ENCODE measurements at places on chromosomes 12 and 14.

GRCh38 chr14:33742166-33742565 is 208.7 kb downstream of the EGLN3 start:
- no peak for DNase-seq

DNA sequence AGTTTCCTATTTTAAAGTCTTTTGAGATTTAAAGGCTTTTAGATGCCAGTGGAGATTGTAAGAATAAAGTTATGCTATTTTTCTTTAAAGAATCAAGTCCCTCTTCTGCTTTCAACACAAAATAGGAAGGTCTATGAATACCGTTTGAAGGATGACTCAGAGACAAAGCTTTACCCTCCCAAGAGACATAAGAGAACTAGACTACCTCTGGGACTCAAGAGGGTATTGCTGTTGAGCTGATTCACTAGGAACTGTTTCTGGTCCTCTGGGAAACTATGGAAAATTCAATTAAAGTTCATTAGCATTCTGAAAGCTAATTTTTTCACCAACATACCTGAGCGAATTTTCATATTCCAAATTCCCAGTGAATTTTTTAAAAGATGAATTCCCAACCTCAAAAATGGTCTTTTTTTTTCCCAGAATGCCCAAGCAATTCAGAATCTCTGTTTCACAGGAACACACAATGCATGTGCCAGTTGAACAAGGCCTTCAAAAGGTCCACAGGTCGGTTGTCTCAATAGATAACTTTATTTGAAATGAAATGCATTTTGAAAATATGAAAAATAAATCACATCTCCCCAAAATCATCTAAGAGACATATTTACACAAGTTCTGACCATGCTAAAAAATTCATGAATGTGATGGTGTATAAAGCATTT is 6.5 kb downstream of the PHLDA1 start:
- no peak for DNase-seq

DNA sequence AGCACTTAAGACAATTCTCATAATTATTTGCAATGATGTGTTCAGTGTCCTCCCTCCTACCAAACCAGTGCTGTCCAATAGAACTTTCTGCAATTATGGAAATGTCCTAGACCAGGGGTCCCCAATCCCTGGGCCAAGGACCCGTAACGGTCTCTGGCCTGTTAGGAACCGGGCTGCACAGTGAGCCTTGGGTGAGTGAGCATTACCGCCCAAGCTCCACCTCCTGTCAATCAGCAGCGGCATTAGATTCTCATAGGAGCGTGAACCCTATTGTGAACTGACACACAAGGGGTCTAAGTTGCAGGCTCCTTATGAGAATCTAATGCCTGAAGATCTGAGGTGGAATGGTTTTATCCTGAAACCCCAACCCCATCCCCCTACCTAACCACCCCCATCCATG is 3.9 kb downstream of the SVOP start:
- no peak for DNase-seq

- DNase-seq: no peak
Measured at GRCh38 chr14:32559590-32559989, 230.5 kb downstream of the AKAP6 start.

GRCh38 chr12:80702889-80703805 is 4.3 kb upstream of the MYF6 start:
- no peak for DNase-seq

DNA sequence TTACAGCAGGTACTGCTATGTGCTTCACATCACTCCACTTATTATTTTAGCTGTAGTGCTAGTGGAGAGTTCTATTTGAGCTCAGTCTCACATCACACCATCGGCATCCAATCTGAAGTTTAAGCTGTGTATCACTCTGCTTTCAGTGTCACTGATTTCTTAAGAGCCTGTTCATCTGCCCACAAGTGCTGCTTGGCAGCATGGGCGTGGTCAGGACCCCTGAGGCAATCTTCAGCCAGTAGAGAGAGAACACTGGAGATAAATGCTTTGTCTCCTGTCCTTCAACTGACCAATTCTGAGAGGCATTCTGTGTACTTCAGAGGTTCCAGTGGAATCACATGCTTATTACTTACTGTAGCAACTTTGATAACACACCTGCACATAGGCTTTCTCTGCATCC is 728.8 kb downstream of the RPS29 start:
- DNase-seq: no peak

- DNase-seq: no peak
Measured at GRCh38 chr12:46891306-46891705, 65.5 kb upstream of the SLC38A4 start.

- DNase-seq: peak; percentile 90
Measured at GRCh38 chr14:106268013-106268727, 741.8 kb downstream of the TMEM121 start.

- no peak for DNase-seq
Measured at GRCh38 chr12:120654656-120655055, 14.2 kb downstream of the CABP1 start.

DNA sequence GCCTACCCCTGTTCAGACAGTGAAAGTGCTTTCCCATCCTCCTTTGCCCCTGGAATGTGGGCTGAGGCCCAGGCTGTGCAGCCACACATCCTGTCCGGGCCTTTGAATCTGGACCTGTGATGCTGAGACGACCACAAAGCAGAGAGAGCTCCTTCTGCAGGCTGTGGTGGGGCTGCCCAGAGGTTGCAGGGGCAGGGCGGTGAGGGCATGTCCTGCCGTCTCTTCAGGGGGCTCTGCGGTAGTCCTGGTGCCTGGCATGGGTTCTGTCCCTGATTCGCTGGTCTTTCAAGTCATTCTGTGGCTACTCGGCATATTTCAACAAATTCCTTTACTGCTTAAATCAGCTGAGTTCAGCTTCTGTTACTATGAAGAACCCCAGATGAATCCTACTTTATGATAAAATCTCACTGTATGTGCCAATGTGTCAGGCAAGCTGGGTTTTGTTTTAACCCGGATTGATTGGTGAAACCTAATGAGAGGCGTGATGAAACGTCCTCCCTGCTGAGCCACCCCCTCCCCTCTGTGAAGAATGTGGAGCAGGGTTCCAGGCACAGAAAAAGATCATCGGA is 63.4 kb upstream of the DICER1 start:
- no peak for DNase-seq

DNA sequence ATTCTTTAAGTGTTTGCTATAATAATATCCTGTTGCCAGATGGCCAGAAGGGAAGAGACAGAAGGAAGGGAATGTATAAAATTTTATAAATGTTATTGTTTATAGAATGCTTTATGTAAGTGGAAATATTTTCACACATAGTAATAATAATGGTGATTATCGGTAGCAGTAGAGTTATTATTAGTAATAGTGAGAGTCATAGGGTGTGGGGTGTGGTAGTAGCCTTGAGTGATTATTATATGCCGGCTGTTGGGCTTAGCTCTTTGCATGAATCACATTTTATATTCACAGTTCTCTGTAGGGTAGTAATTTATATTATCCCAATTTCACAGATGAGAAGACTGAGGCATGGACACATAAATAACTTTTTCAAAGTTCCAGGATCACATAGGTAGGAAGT is 391.4 kb downstream of the C12orf75 start:
- no peak for DNase-seq

DNA sequence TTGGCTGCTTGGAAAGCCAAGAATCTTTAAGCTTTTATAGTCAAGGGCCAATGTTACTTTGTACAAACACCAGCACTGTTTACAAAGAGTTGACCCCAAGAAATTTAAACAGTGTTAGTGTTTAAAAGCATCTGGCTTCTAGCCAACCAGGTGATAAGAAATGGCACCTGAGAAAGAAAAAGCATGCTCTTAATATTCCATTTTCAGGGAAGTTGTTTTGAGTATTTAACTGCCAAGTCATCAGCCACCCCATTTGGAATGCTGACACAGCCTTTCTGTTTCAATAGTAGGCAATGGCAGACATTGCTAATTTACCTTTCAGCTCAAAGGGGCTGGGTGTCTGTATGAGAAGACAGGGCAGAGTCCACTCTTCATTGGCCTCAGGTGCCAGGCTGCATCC is 3.7 kb upstream of the SLC35F4 start:
- DNase-seq: no peak

GRCh38 chr12:118358612-118359540 is 13.8 kb downstream of the TAOK3 start:
- DNase-seq: no peak

DNA sequence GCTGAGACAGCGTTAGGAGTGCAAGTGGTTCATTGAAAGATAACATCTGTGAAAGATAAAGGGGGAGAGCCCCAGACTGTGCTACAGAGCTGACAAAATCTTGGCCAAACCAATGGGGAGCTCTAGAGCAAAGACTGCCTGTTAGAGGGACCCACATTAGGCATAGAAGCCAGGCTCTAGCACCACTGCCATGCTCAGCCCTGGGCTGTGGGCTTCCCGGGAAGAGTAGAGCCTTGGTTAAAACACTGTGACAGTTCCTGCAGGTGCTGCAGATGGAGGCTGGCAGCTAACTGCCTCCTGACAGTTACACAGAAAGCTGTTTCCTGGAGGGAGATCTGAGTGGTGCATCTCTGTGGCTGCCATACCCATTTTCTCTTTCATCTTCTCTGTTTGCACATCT is 23.0 kb downstream of the TSHR start:
- DNase-seq: no peak

Data from activated CD4-positive, alpha-beta T cell treated with anti-CD3 and anti-CD28 coated beads for 24 hours (primary cell).